Non-pigmented ciliary epithelial cell (primary cell): ENCODE measurements at places on chromosomes 12 and 14.

- no peak for DNase-seq
Observed at GRCh38 chr12:120290609-120291305, 946 bp downstream of the RNU4-2 start.

DNA sequence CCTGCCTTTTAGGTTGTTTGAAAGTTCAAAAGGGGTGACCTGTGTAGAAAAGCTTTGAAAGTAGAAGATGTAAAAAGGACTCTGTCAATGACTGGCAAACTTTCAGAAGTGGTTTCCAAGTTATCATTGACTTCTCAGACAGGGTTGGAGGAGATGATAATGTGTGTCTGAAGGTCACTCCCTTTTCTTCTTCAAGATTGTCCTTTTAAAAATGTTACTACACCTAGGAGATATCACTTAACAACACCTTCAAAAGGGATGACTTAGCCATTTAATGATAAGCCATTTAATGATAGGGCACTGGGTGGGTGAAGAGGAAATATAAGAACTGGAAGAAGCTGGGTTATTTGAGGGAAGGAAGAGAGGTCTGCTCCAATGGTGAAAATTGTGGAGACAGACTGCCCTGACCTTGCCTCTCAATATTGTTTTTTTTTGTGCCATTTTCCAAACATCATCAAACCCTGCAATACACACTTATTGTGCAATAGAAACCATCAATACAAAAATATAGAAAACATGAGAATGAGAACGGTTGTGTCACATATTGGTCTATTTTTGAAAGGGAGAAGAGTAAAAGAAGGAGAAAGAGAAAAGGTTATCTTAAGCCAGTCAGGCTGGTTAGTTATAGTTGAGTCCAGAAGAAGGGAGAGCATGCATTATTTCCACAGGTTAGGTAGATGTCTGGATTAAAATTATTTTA, 38.8 kb downstream of the BEST3 start:
- DNase-seq = no peak

DNA sequence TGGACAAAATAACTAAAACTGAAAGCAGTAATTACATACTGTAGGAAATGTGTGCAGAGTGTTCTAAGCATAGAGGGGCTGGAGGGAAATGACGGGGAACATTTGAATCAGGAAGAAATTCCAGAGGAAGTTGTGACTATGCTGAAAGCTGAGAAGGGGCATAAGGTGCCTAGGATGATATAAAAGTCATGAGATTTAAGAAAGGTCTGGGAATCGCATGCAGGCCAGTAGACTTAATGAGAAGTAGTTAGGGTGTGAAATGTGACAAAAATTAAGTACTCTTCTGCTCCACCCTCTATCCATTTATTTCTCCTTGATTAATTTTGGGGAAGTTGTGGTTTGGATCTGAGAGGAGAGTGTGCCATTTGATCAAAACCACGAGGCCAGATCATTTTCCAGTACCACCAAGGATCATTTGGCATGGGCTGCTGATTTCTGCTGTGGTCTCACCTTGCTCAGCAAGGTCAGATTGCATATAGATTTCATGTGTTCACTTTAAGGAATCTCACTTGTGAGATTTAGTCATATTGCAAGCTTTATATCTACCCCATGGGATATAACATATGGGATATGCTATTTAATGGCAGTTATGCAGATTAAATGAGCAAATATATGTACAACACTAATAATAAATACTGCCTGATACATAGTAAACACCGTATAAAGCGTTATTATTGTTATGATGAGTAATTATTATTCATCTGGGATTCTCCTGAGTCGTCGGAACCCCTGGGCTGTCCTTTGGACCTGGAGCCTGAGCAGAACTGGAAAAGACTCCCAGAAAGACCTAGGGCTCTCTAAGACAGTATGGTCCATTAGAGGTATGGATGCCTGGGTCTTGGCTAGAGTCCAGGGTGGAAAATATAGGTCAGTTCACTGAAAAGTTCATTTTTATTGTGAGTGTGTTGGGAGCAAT, 72.3 kb downstream of the SRGAP1 start:
- no peak for DNase-seq

GRCh38 chr12:3033539-3033867, 43.7 kb upstream of the TSPAN9 start:
- DNase-seq = no peak

DNA sequence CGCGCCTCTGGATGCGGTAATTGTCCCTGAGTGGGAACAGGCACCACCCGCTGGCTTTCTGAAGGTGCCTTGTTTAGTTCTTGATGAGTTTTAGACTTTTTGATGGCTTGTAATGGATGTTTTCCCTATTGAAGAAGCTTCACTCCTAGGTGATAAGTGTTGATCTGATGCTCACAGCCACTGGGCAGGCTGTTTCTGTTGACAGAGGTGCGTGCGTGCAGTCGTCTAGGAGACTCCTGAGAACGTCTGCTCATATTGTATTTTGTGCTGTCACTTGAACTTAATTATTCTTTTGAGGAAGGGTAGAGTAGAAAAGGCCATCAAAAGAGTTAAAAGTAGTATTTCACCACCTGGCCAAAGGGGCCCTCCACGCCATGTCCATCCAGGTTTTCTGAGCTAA, 70.5 kb downstream of the EP400 start:
- DNase-seq = no peak

DNA sequence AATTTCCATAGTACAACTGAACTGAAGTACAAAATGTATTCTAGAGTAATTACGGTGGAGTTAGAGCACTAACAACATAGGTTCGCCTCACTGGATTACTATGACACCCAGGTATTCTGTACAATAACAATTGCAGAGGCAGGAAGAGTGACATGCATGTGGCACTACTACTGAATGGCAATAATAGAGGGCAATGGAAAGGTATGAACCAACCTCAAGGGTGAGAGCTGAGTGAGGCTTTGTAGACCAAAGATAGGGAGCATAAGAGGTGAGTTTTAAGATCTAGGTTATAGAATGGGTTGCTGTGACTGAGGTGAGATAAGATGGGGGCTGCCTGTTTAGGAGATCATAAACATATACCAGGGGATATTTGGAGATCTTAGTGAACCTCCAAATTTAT, 343.1 kb downstream of the PCNX1 start:
- no peak for DNase-seq

- no peak for DNase-seq
Observed at GRCh38 chr12:51953864-51954263, 2.4 kb downstream of the ACVR1B start.

- DNase-seq = peak; percentile 79
Observed at GRCh38 chr14:69580009-69580577, 5.4 kb upstream of the CCDC177 start.

GRCh38 chr14:53533384-53533970, 380.4 kb upstream of the DDHD1 start:
- DNase-seq = no peak
